Stimulated activated memory B cell treated with anti-CD40 and anti-IgM and Interleukin-4, amounts not matched to agents 10 μg/mL and 1 μg/mL and 100 μg/mL, for 72 hours (primary cell): ENCODE measurements at places on chromosomes 1 and 21.

DNA sequence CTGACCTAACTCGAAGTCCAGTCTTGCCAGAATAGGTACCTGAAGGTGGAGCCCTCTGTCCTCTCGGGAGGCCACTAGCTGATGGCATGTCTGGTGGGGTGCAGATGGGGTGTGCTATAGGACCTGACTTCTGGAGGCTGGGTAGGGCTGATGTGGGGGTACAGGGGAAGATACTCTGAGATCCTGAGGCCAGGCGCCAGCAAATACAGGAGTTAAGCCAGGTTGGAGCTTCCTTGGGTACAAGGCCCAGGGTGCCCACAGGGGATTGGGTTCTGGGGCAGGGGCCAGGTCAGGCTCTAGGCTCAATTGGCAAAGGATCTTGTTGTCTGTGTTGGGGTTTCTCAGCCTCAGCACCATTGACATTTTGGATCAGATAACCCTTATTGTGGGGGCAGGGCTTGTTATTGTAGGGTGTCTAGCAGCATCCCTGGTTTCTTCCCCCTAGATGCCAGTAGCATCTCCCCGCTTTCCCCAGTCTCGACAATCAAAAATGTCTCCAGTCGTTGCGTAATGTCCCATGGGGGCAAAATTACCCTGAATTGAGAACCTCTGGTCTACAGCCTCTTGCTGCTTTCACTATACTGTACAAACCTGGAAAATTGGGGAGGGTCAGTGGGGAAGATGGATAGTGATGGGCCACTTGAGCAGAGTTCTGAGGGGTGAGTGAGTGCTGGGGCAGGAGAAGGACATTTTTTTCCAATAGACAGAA, 9.2 kb downstream of the PTPRF start:
- no peak overlapping the region for H3K27ac ChIP-seq
- peaks cover 29% of the 10 kb centered on the region for H3K27me3 ChIP-seq
- H3K36me3 ChIP-seq = no peaks in the 10 kb centered on the region
- no peak for ATAC-seq

DNA sequence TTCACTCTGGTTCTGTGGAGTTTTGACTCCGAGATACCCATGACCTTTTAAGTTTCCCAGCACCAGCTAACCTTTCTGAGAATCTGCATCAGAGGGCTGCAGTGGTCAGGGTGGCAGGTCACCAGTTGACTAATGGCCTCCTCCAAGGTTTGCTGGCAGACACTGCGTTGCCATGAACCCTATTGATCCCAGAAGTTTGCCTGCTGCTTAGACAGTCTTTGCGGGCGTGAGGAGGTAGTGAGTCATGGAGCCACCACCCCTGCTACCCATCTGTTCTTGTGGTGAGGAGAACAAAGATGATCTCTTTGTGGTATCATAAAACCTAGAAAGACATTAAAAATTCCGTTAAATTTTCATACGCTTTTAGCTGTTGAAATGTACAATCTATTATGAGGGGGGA, 180.4 kb downstream of the FGGY start:
- no peaks in the 10 kb centered on the region for H3K27me3 ChIP-seq
- no peak overlapping the region for H3K4me3 ChIP-seq
- H3K4me1 ChIP-seq = no peaks in the 10 kb centered on the region
- no peak overlapping the region for H3K27ac ChIP-seq
- no peak for ATAC-seq

- H3K27me3 ChIP-seq = peaks cover 30% of the 10 kb centered on the region
- peaks cover 6% of the 10 kb centered on the region for H3K4me1 ChIP-seq
- H3K4me3 ChIP-seq = no peak overlapping the region
- no peaks in the 10 kb centered on the region for H3K36me3 ChIP-seq
- H3K27ac ChIP-seq = no peak overlapping the region
These were observed 173.1 kb upstream of the GALNT2 start for GRCh38 chr1:229893762-229894444.

GRCh38 chr1:16625497-16626408, 12.4 kb upstream of the NBPF1 start:
- H3K27ac ChIP-seq = no peak overlapping the region
- no peak overlapping the region for H3K4me3 ChIP-seq
- peak; percentile 32 for ATAC-seq
- H3K36me3 ChIP-seq = peaks cover 26% of the 10 kb centered on the region
- H3K27me3 ChIP-seq = no peaks in the 10 kb centered on the region
